ENCODE measurements at places on chromosomes 13 and 19. TPM values are rescaled to one million over a fixed set of nuclear protein-coding genes. Genes with fewer than 3 reads are reported as not detected.
A peak's percentile ranks its signal among the peaks of the same experiment; 100 is the strongest.

DNA sequence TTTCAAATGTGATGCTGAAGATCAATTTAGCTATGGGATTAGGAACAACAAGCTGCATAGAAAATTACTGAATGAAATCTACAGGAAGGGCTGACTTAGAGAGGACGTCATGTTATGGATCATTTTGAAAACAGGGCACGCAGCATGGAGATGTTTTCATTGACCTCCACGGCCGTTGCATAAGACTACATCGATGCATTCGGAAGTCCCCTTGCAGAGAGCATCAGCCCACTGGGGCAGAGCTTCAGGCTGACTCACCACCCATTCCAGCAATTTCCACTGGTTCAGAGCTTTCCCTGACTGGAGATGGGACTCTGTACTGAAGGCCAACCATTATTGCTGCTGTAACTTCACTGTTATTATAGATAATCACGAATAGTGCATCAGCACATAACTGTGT, 305.3 kb downstream of the IRS2 start:
- no peak for DNase-seq

DNA sequence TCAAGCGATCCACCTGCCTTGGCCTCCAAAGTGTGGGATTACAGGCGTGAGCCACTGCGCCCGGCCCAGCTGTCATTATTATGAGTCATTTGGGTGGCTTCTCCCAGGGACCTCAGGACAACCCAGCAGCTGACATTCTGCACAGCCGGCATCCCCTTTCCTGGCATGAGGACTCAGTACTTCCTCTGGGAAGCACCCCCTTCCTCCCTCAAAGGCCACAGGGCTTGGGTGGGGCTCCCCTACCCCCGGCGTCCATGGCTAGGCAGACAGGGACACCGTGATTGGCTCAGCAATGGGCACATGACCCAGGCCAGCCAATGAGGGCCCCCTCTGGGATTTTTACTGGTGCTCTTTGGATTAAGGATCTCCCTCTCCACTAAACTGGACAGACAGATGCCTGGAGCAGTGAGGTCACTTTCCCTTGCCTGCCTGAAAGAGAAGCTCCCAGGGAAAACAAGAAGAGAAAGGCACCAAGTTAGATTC, 6.0 kb downstream of the KANK2 start:
- no peak for DNase-seq

DNA sequence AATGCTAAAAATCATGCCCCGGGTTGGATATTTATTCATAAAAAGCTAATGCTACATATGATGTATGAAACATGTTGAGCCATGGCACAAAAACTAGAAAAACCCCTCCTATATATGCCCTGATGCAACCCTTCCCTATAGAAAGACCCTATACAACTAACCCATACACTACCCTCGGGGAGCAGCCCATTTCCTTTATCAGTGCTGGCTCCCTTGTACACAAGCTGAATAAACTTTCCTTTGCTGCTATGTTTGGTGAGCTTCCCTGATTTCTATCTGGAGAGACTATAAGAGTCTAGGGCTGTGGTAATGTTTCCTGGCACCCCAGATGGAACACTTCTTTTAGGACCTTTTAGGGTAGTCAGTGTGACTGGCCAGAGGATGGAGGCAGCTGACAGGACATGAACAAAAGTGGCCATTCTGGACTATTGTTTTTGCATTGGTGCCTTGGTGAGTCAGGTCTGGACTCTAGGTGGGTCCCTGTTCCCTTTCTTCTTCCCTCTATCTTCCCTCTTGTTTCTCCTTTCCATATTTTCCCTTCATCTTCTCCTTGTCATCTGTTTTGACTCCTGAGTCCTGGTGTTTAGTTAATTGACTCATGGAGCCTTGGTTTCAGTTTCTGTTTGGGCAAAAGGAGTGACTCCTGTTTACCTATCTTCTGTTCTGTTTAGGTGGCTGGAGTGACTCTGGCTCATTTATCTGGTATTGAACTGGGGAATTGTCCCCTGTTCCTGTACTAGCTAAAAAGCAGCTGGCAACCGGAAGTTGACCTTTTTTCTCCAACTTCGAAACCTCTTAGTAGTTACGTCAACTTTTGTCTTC, 1321.8 kb upstream of the PCDH9 start:
- DNase-seq = no peak

- DNase-seq = no peak
These were observed 5.8 kb downstream of the ARHGAP35 start for GRCh38 chr19:46866407-46867136.

DNA sequence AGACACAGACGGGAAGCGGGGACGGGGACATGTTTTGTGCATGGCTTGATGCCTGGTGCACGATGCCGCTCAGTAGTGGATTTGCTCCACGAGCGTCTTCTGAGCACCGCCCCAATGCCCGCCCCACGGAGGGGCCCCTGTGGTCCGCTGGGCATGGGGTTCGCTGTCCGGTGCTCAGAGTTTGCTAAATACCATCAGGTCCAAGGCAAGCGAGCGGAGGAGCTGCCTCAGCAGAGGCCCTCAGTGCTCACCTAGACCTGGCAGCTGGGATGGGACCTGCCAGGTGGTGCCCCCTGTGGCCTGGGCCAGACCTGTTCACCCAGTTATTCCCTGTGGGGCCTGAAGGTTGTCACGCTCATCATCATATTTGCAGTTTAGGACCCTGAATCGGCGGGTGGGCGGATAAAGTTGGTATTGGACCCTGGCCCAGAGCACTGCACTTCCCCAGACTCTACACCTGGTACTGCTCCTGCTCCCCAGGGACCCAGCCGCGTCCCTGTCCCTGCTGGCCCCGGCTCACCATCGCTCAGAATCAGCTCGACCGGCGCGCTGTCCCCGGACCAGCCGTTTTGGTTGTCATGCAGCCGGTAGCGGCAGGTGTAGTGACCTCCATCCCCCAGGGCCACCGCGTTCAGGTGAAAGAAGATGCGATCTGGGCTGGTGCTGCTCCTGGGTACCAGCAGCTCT, 2.3 kb downstream of the A1BG start:
- DNase-seq = no peak

- no peak for DNase-seq
These were observed 45.4 kb upstream of the CALM3 start for GRCh38 chr19:46555628-46556280.

GRCh38 chr13:92838786-92839185, 387.8 kb upstream of the GPC6 start:
- no peak for DNase-seq

- no peak for DNase-seq
These were observed 1113.4 kb upstream of the MIR17HG start for GRCh38 chr13:90233933-90234672.

DNA sequence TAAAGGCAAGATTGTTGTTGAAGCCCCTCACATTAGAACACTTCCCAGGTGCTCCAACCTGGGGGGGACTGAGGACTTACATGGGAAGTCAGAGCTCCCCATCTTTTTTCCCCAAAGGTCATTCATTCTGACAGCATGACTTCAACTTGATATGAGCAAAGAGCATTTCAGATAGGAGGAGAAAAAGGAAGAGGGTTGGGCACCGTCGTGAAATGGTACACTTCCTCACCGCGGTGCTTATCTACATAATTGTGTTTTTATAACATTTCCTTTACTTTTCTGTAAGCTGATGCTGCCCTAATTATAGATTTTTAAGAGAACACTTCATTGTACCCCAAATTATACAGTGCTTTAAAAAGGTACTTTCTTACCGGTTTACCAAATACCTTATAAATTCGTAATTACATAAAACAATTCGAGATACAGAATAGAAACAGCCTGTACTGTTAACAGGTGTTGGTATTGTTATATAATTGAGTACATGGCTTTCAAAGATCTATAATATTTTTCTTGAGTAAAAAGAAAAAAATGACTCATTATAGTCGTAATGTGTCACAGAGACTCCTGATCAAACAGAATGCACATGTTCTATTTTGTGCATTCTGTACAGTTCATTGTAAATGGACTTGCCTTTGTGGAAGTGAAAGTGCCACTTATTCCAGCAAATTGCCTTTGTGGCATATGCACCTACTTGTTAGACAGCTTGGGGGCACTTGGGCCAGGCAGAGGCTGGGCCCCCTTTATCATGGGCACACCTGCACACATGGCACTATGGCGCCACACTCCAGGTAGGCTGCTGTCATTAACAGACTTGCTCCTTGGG, 81.8 kb downstream of the GGACT start:
- no peak for DNase-seq

DNA sequence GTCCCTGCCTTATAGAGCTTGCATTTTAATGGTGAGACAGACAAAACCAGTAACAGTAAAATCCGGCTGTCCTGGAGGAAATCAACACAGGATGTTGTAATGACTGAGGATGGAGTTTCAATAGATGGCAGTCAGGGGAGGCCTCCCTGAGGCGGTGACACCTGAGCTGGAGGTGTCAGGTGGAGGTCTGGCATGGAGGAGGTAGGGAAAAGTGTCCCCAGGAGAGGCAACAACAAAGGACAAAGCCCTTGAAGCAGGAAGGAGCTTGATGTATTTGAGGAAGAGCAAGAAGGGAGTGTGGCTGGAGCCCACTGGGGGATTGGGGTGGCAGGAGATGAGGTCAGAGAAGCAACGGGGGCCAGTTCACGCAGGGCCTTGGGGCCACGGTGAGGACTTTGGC, 7.8 kb downstream of the GRIN2D start:
- DNase-seq = no peak

DNA sequence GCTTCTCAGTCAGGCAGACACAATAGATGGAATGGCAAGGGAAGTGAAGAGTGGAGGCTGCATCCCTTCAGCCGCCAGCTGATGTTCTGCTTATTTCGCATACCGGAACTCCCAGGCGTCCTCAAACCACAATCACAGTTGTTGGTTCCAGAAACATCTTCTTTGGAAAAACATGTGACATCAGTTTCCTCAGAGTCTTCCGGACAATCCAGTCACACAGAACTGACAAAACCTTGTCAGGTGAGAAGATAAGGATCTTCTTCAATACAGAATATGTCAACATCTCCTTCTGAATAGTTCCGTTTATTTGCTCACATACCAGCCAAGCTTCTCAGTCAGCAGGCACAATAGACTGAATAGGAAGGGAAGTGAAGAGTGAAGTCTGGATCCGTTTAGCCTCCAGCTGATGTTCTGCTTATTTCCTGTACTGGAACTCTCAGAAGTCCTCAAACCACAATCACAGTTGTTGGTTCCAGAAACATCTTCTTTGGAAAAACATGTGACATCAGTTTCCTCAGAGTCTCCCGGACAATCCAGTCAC, 45.1 kb upstream of the CEACAM21 start:
- no peak for DNase-seq

DNA sequence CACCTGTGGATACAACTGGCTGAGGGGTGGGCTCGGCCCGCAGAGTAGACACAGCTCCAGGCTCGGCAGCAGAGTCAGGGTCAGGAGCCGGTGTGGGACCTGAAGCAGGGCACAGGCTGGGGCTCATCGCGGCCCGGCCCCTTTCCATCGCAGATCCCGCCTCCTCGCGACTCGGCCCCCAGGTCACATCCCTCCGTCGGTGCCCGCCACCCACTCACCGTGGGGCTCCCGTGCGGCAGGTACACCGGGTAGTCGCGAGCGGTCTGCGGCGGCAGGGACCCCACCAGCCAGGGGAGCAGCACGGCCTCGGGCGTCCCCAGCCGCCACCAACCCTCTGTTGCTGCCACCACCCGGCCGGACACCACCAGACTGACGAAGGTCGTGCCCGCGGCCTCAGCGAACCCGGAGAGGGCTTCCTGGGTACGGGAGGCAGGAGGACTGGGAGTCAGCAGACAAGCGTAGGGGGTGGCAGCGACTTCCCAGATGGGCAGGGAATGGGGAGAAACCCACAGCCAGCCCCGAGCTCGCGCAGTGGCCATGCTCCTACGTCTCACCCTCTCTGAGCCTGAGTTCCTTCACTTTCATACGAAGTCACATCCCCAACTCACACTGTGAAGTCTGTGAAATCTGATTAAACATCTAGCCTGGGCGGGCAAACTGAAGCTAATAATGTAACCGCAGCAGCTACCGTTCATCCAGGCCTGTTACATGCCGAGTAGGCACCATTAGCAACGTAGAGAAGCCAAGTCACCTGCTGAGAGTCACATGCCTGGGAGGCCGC, 3.7 kb downstream of the FUZ start:
- DNase-seq = no peak

DNA sequence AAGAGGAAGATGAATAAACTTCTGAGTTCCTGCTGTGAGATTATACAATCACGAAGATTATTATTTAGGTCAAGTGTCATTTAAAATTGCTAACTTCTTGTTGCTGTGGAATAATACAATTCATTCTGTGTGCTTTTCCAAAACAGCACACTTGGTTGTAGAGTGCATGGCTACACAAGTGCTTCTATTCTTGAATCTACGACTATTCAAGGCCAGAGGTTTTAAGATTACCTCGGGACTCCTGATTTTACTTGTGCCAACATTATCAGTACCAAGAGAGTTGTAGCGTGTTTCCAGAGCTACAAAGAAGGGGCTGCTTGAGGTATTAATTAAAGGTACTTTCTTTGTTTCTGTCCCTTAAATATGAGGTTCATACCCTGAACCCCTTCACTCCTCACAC, 234.0 kb upstream of the PCDH9 start:
- DNase-seq = no peak

- peak; percentile 41 for DNase-seq
These were observed 49.0 kb upstream of the ZNF780A start for GRCh38 chr19:40139533-40140287.

GRCh38 chr13:90105276-90105675, 1242.2 kb upstream of the MIR17HG start:
- no peak for DNase-seq

GRCh38 chr13:97901716-97902115, 51.8 kb upstream of the IPO5 start:
- DNase-seq = no peak

DNA sequence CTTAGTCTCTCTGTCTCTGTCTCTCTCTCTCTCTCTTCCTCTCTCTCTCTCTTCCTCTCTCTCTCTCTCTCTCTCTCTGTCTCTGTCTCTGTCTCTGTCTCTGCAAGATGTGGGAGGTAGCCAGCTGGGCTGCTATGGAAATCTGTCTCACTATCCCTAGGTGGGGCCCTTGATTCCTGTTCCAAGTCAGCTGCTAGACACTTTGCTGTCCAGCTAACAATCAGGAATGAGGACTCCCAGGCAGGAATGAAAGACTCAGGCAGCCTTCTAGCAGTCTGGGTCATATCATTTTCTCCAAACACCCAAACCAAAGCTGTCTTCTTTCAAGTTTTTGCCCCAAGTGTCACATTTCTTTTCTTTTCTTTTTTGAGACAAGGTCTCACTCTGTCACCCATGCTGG, 23.2 kb downstream of the CATSPERD start:
- no peak for DNase-seq

- DNase-seq = no peak
These were observed 256.5 kb downstream of the TBC1D4 start for GRCh38 chr13:75225288-75226032.

DNA sequence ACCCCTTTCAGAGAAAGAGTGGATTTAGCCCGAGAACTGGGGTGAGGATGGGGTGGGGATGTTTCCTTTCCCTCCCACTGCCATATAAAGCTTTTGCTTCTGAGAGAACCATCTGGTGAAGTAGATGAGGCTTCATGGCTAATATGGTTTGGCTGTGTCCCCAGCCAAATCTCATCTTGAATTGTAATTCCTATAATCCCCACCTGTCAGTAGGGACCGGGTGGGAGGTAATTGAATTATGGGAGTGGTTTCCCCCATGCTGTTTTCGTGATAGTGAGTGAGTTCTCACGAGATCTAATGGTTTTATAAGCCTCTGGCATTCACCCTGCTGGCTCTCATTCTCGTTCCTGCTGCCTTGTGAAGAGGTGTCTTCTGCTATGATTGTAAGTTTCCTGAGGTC, 270.9 kb downstream of the LMO7 start:
- DNase-seq = no peak

ZNF540 gene
- polyA plus RNA-seq = 7.3 TPM

CBARP gene
- 1.4 TPM for polyA plus RNA-seq

LILRB1 gene
- 1.4 TPM for polyA plus RNA-seq

IRGC gene
- polyA plus RNA-seq = not detected

ANKRD10 gene
- 453 TPM for polyA plus RNA-seq

DNAJC15 gene
- 31.2 TPM for polyA plus RNA-seq

ZNF738 gene
- 54.2 TPM for polyA plus RNA-seq

ONECUT3 gene
- polyA plus RNA-seq = 0.03 TPM

CYP2A6 gene
- polyA plus RNA-seq = 0.35 TPM

CATSPERD gene
- not detected for polyA plus RNA-seq
